ENCODE measurements at places on chromosomes 13 and 19. TPM values are rescaled to one million over a fixed set of nuclear protein-coding genes. Genes with fewer than 3 reads are reported as not detected.

ZNF418 gene
- total RNA-seq = 5.7 TPM

IGFL1 gene
- not detected for total RNA-seq

GNG7 gene
- not detected for total RNA-seq

TEX101 gene
- not detected for total RNA-seq

IFNL1 gene
- total RNA-seq = 0.70 TPM

ZNF773 gene
- 9.7 TPM for total RNA-seq

RPL28 gene
- 2,759 TPM for total RNA-seq

IL12RB1 gene
- 69.9 TPM for total RNA-seq

APC2 gene
- total RNA-seq = 0.12 TPM

ZNF20 gene
- 3.7 TPM for total RNA-seq

OLFM4 gene
- not detected for total RNA-seq

GRIN2D gene
- total RNA-seq = 0.09 TPM

TYROBP gene
- 0.96 TPM for total RNA-seq

ZNF581 gene
- 25.4 TPM for total RNA-seq

TMEM161A gene
- total RNA-seq = 22.0 TPM

FCAR gene
- not detected for total RNA-seq

PRR36 gene
- not detected for total RNA-seq

UBE2L5 gene
- not detected for total RNA-seq

AZU1 gene
- not detected for total RNA-seq

MATK gene
- total RNA-seq = 26.8 TPM

PDX1 gene
- total RNA-seq = not detected

CEACAM5 gene
- total RNA-seq = not detected

DCAF15 gene
- 94.3 TPM for total RNA-seq

ZNF235 gene
- 6.8 TPM for total RNA-seq

CCDC169 gene
- total RNA-seq = 0.45 TPM

ANO8 gene
- total RNA-seq = 11.0 TPM

MISP3 gene
- 2.4 TPM for total RNA-seq

SERPINE3 gene
- total RNA-seq = not detected

NLRP9 gene
- total RNA-seq = not detected

THSD8 gene
- total RNA-seq = 29.8 TPM

ZNF575 gene
- total RNA-seq = 3.7 TPM

PLIN5 gene
- not detected for total RNA-seq

ATXN8OS gene
- not detected for total RNA-seq

LGI4 gene
- total RNA-seq = not detected

KLC3 gene
- total RNA-seq = not detected

ATCAY gene
- total RNA-seq = not detected

PNMA8C gene
- total RNA-seq = not detected

RDH8 gene
- not detected for total RNA-seq

PRX gene
- total RNA-seq = 1.1 TPM

PLPPR3 gene
- total RNA-seq = not detected

ANKRD24 gene
- total RNA-seq = 1.4 TPM

ZNF682 gene
- 7.5 TPM for total RNA-seq

RUBCNL gene
- total RNA-seq = not detected

ELSPBP1 gene
- not detected for total RNA-seq

NKPD1 gene
- total RNA-seq = 0.14 TPM

CATSPERD gene
- not detected for total RNA-seq

ZNF71 gene
- 5.7 TPM for total RNA-seq

SPACA4 gene
- total RNA-seq = not detected

KLK13 gene
- not detected for total RNA-seq

GPR4 gene
- total RNA-seq = not detected

CERS1 gene
- not detected for total RNA-seq

KIR3DL1 gene
- total RNA-seq = 0.28 TPM

TNNI3 gene
- total RNA-seq = not detected

CTXN1 gene
- total RNA-seq = 0.23 TPM

TTYH1 gene
- total RNA-seq = 0.93 TPM

UTP14C gene
- total RNA-seq = 8.7 TPM

Measured in activated CD8-positive, alpha-beta memory T cell treated with anti-CD3 and anti-CD28 coated beads, Interleukin-2, amount 10 ng/mL, durations not matched to agents 7 days and 5 days (primary cell).